A549 treated with RU486 at 1 μM for 4 hours (cell line): ENCODE measurements at places on chromosomes 5 and 9. TPM values are rescaled to one million over a fixed set of nuclear protein-coding genes. Genes with fewer than 3 reads are reported as not detected.

IFNA21 gene
- total RNA-seq, result not detected in 5 replicates

DMRT3 gene
- total RNA-seq, result not detected in 5 replicates

FAM221B gene
- total RNA-seq, result not detected in 5 replicates

PCDHB5 gene
- total RNA-seq, result 1.5 to 1.8 TPM (median 1.6 TPM) in 5 replicates

AHRR gene
- total RNA-seq, result 2.5 to 3.8 TPM (median 2.8 TPM) in 5 replicates

SPINK4 gene
- not detected in 5 replicates for total RNA-seq

CEMIP2 gene
- total RNA-seq, result 60.8 to 93.0 TPM (median 67.0 TPM) in 5 replicates

TLX3 gene
- not detected in 5 replicates for total RNA-seq

ADAMTS2 gene
- 0.03 to 0.19 TPM (median 0.09 TPM) in 4 of 5 replicates, not detected in the other for total RNA-seq

WDR31 gene
- 0.88 to 1.3 TPM (median 1.2 TPM) in 5 replicates for total RNA-seq

SPINK13 gene
- not detected in 5 replicates for total RNA-seq

NIM1K gene
- total RNA-seq, result 0.08 to 0.30 TPM (median 0.25 TPM) in 5 replicates

CFAP157 gene
- 0.05 to 0.08 TPM in 2 of 5 replicates, not detected in the others for total RNA-seq

QRFP gene
- not detected in 5 replicates for total RNA-seq

ANKRD34B gene
- total RNA-seq, result 0.02 to 0.06 TPM (median 0.05 TPM) in 3 of 5 replicates, not detected in the others
